ENCODE measurements at places on chromosomes 2 and 18.

GRCh38 chr2:71706836-71707235 lies 253.5 kb downstream of the DYSF start:
- DNase-seq: no peak

DNA sequence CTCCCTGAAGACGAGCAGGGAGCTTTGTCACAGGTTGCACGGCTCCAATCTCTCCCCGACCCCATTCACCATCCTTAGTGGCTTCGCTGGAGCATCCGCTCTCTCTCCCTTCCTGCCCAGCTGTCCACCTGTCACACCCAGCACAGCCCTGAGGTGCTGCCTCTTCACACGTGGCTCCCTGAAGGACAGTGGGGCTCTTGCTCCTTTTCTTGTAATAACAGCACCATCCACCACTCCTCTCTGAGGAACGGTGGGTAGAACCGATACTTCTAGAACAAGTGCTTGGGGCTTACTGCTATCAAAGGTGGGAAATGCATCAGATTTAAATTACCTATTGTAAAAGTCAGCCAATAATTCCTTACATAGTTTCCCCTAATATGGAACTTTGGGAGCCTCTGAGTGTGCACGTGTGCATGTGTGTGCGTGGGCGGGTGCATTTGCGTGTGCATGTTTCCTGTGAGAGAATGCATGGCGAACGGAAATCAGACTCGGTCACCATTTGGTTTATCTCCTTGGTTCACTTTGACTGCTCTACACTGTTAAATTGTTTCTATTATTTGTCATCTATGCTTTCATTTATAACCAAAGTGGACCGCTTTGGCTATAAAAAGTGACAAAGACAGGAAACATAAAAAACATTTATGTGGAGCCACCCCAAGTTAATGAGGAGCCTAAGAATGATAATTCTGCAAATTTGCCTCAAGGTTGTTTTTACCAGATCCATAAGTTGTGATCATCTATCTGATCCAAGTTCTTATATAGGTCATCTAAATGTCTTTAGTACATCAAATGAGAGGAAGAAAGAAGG lies 39.1 kb downstream of the KLHL29 start:
- no peak for DNase-seq

DNA sequence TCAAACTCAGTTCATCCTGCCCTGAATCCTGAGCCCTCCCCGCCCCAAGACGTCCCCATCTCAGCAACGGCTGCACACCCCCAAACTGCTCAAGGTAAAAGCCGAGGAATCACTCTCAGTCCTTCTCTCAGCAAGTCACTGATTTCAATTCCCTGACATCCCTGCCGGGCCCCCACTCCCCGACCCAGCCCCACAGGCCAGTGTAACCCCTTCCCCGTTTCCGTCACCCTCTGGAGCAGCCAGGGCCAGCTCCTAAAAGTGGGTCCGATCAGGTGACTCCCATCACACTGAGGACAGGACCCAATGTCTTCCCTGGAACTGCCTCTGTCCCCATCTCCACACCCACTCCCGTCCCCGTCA lies 20.5 kb downstream of the SNORC start:
- DNase-seq: no peak

DNA sequence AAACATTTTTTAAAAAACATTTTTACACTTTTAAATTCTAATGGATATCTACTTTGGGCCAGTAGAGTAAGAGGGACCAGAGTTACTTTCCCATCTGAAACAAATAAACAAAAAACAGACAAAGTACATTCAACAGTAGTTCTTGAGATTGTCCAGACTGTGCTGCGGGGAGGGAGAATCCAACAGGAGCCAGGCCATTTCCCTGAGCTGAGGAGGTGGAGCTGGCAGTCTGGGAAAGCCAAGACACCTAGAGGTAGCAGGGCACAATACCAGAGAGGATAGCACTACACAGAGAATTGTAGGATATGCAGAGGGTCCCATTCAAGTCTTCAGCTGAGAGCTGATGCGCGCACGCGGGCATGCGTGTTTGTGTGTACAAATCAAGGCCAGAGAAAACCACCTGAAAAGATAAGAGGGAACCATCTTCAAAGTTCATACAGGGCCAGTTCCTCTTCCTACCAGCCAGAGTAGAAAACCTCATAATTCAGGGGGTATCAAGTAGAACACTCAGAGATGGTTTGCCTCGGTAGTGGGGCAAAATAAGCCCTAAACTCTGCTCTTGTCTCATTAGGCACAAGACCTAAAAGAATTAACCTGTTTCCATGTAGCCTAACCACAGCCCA lies 44.0 kb downstream of the PTRHD1 start:
- DNase-seq: no peak

DNA sequence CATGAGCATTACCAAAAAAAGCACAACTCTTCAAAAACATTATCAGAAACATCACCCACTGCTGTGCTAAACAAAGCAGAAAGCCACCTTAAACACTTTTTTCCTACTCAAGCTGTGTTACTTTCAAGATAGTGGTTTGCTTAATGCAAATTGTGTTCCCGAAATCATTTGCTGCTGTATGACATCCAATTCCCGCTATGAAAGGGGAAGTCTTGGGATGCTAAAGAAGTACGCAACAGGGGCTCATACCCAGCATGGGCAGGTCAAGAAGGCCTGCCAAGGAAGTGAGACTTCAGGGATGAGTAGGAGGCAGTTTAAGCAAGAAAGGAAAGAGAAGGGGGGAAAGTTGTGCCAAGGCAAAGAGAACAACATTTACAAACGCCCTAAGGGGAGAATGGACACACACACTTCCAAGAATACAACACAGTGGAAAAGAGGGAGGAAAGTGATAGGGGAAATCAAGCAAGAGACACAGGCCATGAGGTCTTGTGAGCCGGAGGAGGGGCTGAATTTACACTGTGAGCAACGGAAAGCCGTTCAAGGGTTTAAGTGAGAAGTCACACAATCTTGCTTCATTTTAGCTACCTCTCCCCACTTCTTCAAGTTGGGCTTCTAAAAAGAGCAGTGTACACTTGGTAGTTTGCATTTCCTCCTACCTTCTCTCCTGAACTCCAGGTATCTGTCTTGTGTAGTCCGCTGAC lies 4.0 kb downstream of the PTPN2 start:
- no peak for DNase-seq

Measured in HS-5 (cell line).